Tongue (tissue), 3 donors: ENCODE measurements at places on chromosomes 5 and 9. TPM values are rescaled to one million over a fixed set of nuclear protein-coding genes. Genes with fewer than 3 reads are reported as not detected.
A peak's percentile ranks its signal among the peaks of the same experiment; 100 is the strongest.

- DNase-seq = peak; percentile 88
These were observed 9.5 kb upstream of the IFNK start for GRCh38 chr9:27514551-27514950.

DNA sequence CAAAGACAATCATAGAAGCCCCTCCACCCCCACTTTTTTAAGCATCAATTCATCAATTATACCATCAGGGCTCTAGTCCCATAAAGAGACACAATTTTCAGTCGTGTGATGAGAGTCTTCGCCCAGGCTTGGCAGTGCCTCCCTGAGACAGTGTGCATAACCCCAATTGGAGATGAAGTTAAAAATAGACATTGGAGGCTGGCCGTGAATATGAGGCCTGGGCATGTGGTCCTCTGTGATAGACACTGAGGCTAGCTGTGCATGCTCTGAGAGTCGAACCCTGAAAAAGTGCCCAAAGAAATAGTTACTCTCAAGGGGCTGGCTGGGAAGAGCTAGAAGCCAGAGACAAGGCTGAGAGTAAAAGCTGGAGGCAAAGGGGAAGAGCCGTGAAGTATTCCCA lies 248.6 kb upstream of the NR4A3 start:
- peak; percentile 10 for DNase-seq

DNA sequence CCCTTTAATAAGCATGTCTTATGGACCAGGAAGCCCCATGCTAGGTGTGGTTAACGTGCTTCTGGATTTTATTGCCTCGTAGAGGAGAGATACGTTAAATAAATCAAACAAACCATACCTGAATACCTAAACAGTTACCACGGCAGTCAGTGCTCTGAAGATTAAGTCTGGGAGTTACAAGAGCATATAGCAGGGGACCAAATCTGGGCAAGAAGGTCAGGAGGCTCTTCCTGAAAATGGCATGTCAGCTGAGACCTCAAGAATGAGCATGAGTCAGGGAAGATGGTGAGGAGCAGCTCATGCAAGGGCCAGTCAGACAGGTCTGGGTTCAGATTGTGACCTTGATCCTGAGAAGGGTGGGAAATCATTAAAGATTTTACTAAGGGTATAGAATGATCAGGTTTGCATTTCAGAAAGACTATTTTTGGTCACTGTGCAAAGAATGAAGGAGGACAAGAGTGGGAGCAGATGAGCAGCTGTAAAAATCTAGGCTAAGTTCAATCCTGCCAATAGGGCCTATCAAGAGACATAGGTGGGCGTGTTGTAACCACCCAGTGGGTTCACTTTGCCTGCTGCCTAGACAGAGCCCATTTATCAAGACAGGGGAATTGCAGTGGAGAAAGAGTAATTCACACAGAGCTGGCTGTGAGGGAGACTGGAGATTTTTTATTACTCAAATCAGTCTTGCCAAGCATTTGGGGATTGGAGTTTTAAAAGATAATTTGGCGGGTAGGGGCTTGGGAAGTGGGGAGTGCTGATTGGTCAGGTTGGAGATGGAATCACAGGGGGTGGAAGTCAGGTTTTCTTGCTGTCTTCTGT lies 4.8 kb upstream of the ZNF366 start:
- DNase-seq = no peak

- peak; percentile 87 for DNase-seq
These were observed 20.1 kb downstream of the PCDHGC5 start for GRCh38 chr5:141508798-141509611.

DNA sequence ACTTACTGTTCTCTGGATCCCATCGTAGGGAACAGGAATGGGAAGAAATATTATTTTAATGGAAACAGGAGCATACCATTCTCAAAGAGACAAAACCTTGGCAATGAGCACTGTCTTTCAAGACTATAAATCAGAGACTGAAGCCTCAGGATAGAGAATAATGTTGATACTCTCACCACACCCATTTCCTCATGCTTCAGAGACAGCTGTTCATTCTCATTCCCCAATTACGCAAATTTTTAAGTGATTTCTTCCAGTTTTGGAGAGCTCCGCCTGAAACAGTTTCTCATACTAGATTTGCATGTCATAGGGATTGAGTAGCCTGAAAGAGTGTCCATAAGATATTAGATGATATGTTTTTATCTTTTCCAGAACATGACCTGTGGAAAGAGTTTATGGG lies 290.5 kb upstream of the RASA1 start:
- DNase-seq = no peak

DNA sequence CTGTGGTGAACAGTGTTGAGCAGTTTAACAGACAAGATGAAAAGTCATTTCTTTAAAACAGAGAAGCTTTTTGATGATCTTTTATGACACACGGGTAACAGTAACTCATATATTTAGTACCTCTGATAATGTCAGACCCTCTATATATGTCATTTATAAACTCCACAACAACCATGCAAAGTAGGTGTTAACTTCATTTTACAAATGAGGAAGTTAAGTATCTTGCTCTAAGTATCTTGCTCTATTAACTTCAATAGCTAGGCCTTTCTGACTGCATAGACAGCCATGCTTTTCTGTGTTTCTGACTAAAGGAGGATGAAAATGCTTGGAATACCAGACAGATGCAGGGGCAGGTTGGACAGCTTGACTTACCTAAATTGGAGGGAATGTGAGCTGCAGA lies 1.8 kb downstream of the NUDT2 start:
- no peak for DNase-seq

GRCh38 chr5:19370655-19371386 lies 617.2 kb downstream of the CDH18 start:
- DNase-seq = no peak

DNA sequence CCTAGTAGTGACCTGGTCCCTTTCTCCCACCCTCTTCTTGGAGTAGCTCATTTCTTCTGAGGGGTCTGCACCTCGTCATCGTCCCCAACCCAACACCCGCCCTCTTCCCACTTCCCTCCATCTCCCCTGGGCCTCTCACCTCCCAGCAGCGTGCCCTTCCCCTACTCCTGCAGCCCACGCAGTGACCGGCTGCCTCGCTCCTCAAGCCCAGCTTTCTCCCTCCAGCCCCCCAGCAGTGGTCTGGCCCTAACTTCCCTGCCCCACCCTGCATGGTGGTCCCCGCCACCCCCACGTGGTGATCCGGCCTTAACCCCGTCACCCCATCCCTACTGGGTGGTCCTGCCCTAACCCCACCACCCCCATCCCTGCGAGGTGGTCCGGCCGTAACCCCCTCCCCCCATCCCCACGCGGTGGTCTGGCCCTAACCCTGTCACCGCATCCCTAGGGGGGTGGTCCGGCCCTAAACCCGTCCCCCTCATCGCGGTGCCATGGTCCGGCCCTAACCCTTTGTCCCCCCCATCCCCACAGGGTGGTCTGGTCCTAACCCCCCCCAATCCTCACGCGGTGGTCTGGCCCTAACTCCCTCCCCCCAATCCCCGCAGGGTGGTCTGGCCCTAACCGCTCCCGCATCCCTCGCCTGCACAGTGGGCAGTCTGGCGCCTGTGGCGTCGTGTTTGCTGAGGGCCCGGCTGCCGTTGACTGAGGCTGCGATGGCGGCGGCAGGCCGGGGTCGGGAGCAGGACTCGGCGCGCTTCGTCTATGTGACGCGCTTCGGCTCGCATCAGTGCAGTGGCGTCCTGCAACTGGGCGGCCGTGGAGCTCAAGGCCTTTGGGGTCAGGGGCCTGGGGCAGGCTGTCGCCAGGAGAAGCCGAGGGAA lies at the start of gene C5orf47:
Gene C5orf47 (plus strand): TSS at position 617 of the 878 bp plus-strand sequence. CDS start 94 bp downstream, at position 711.
- no peak for DNase-seq

DNA sequence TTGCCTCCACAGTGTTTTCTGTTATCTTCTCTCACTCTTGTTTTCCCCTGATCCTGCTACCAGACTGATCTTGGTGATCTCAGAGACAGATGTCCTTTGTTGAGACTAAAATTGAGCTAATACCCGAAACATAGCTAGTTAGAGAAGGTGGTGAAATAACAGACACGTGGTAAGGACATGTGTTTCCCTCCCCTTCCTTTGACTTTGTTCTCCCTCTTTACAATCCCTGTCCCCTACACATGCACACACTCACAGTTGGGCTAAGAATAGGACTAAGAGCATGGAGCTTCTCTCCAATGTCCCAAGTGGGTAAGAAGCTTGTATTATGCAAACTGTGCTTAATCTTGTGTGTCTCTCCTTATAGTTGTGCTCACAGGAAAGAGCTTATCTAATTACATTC lies 1603.0 kb upstream of the C9orf72 start:
- DNase-seq = no peak

- no peak for DNase-seq
These were observed 502.5 kb downstream of the RASEF start for GRCh38 chr9:82560457-82560904.

DNA sequence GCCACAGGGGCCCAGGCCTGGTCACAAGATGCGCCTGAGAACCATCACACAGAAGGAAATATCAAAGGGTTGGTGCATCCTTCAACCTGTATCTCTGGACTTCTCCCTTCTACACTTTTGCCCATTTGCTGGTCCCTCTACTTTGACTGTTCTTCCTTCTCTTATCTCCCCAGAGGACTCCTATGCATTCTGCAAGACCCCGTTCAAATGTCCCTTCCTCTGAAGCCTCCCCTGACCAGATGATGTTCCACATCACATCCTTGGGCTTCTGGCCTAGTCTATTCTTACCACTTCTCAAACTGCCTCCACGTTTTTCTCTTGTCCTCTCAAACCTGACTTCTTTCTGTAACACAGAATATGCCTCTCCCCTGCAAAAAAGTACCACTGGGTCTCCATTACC lies 34.3 kb downstream of the STK10 start:
- DNase-seq = no peak

DNA sequence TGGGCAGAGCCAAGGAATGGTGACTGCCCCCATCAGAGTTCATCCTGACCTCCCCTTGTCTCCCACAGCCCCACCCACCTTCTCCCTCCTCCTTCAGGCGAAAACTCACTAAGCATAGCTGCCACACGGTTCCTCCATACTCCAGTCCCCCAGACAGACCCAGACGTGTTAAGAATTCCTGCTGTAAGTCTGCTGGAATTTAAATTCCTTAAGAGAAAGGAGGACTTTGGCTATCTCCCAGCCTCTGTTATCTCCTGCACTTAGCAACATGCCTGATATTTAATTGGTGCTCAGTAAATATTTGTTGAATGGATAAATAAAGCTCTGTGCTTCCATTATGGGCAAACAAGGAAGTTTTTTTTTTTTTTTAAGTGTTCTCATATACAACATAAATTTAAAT lies 213.7 kb downstream of the RFK start:
- DNase-seq = no peak

- DNase-seq = no peak
These were observed 74.5 kb downstream of the CDKN2A start for GRCh38 chr9:21919377-21920362.

DNA sequence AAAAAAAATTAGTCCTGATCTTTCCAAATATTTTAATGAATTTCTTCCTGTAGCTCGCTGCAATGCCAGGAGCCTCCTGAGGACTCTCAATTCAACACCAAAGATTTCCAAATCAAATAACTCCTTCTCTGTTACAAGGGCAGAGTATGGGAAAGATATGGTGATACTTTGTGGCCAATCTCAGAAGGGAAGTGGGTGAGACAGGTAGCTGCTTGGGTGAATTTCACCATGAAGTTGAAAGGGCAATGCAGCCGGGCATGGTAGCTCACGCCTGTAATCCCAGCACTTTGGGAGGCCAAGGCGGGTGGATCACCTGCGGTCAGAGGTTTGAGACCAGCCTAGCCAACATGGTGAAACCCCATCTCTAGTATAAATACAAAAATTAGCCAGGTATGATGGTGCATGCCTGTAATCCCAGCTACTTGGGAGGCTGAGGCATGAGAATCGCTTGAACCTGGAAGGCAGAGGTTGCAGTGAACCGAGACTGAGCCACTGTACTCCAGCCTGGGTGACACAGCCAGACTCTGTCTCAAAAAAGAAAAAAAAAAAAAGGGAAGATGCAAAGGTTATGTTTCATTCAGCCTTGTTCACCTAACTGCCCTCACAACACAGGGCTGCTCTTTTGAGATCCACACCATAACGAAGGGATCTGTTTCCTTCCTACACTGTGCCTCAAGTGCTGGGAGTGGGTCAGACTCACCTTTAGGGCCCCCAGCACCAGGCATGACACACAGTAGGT lies 58.6 kb downstream of the PTPN3 start:
- DNase-seq = no peak

DNA sequence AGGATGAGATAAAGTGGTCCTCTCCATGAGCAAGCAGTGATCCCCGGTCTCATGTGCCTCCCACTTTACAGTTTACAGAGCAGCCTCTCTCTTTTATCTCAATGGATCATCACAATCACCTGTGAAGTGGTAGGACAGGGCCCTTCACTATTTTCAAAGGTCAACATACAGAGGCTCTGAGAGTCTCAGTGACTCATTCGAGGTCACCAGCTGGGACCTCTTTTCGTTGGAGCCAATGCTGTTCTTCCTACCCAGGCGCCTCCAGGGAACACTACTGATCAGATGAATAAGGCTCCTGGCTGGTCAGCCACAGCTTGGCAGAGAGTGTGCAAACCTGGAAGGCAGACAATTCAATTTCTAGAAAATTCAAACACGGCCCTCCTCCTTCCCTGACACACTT lies 16.6 kb downstream of the GGTA1 start:
- no peak for DNase-seq

DNA sequence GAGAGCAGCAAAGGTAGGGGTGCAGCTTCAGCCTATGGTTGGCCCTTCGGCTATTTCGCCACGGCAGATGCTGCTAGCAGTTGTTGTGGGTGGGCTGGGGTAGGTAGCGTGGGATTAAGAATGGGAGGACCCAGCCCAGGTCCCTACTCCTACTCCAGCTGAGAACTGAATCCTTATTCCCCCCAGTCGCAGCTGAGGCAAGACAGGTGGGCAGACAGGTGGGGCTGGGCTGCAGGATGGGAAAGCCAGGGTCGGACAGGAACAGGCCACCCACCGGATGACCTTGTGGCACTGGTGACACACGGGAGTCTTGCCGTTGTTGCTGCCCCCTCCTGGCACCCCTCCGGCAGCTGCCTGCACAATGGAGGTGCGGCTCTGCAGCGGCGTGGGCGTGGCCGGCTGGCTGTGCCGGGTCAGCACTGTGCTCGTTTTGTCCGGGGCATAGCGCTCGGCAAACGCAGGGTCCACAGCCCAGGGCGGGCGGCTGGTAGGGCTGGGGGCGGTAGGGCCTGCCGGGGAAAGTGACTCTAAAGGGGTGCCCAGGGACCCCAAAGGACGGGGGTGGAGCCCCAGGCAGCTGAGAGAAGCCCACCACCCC lies 8.2 kb downstream of the PDLIM7 start:
- DNase-seq = no peak

PDGFRB gene
- total RNA-seq = 129 TPM

ALG2 gene
- total RNA-seq = 22.9 TPM

TYRP1 gene
- 0.92 TPM for total RNA-seq

PFDN1 gene
- 64.2 TPM for total RNA-seq

EIF4EBP3 gene
- not detected for total RNA-seq

RORB gene
- 0.92 TPM for total RNA-seq

PSD2 gene
- 0.10 TPM for total RNA-seq

NIPSNAP3A gene
- 51.0 TPM for total RNA-seq
